Stimulated activated CD4-positive, alpha-beta T cell treated with anti-CD3 and anti-CD28 coated beads, TNF-alpha, amount 100 ng/mL, for 48 hours (primary cell): ENCODE measurements at places on chromosomes 12 and 14.

DNA sequence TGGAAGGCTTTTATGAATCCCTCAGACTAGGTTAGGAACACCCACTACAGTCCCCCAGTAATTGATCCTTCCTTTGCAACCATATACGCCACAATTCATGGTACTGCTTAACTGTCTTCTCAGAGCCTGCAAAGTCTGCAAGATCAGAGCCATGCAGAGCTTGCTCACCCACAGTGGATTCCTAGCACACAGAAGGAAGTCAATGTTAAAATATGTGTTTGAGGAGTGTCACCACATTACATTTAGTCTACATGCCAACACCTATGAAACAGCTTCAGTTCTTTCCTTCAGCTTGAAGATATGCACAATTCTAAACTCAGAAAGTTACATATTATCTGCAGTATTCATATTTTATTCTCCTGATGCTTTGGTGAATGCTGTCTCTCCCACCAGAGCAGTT is 138.5 kb downstream of the NDUFA12 start:
- DNase-seq: no peak

DNA sequence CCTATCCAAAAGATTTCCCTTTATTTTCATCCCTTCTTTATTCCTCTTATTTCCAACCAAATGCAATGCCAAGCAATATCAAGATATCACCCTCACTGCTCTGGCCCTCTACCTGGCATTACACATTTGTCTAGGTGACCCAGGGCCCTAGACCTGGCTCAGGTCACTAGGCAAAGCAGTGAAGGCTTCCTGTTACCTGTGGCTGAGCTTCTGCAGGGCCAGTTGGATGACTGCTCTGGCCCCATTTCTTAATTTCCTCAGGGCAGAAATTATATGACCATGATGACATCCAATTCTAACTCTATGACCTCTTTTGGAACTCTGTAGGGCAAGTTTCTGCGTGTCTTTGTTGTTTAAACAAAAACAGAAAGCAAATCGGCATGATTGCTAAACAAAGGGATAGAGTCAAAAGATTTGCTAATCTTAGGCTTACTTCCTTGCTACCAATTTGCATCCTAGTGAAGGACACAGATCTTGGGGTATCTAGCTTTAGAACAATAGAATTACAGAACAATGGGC is 7.4 kb upstream of the CCDC198 start:
- DNase-seq: no peak

DNA sequence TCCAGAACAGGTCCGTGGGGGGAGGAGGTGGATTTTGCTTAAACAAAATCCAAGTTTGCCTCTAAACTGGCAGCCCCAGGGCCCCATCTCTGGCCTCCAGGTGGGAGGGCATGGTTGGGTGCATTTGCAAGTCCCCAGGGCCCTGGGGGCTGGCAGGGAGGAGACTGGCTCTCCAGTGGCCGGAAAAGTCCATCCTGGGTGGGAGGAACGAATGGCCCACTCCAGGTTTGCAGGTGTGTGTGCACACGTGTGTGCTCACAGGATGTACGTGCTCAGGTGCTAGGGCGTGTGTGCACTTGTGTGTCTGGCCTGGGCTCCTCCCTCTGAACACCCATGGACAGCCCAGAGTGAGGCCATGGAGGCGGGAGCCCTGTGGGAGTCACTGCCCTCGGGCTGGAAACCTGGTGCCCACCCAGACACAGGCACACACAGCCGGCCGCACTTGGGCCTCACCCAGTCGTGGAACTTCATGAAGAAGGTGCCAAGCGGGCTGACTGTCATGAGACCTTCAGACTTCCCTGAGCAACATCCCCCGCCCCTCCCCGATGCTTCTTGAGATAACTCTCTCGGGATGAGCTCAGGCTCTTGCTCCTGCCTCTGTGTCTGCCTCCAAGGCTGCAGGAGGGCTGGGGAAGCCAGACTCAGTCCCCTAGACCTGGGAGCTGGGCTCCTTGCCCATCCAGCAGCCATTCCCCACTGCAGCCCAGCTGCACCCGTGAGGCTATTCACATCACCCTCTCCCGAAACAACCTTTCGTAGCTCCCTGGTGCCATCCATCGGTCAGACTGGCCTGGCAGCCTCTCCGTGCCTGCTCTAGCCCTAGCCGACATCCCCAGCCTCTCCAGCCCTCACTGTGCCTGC is 9.4 kb downstream of the AHNAK2 start:
- no peak for DNase-seq

GRCh38 chr12:12715459-12716150 is 1.6 kb upstream of the CDKN1B start:
- no peak for DNase-seq

- no peak for DNase-seq
Observed at GRCh38 chr12:101485021-101485420, 9.9 kb downstream of the SPIC start.

- peak; percentile 75 for DNase-seq
Observed at GRCh38 chr12:7638760-7639555, 26.8 kb downstream of the APOBEC1 start.

GRCh38 chr14:83556065-83556464 is 1973.9 kb upstream of the FLRT2 start:
- no peak for DNase-seq

GRCh38 chr14:93974833-93975232 is 1.5 kb downstream of the ASB2 start:
- DNase-seq: no peak

GRCh38 chr12:81958406-81958805 is 199.3 kb upstream of the PPFIA2 start:
- no peak for DNase-seq

DNA sequence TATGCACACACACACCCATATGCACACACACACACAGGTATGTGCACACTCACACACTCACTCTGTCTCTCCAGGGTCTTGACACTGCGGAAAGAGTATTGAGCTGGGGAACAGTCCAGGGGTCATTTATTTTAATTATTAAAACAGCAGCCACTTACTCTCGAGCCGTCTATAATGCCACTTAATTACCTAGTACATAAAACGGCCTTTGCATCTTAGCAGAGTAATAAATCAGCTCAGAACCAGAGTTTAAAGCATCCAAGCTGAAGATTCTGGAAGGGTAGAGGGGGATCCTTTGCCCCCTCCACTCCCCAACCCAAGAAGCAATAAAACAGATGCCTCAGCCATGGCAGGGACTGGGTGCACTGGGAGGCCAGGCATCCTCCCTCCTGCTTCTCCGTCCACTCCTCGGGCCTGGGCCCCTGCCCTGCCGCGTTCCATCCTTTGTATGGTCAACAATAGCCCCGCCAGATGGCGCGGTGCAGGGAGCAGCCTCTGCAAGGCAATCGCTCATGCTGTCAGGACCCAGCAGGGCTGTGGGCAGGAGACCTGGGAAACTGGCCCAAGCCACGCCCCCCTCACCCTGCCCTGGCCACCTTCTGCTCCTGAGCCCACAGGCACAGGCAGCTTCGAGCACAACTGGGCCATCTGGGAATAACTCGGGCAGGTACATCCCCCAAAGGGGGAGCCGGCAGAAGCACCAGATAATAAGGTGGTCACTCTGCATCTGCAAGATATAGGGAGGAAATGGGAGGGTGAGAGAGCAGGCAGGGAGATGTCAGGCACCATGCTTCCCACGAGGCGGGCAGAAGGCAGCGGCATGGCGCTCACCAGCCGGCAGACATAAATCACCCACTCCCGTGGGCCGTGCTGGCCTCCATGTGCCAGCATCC is 40.9 kb downstream of the CCDC85C start:
- no peak for DNase-seq

GRCh38 chr14:27409944-27410343 is 812.1 kb upstream of the NOVA1 start:
- no peak for DNase-seq

DNA sequence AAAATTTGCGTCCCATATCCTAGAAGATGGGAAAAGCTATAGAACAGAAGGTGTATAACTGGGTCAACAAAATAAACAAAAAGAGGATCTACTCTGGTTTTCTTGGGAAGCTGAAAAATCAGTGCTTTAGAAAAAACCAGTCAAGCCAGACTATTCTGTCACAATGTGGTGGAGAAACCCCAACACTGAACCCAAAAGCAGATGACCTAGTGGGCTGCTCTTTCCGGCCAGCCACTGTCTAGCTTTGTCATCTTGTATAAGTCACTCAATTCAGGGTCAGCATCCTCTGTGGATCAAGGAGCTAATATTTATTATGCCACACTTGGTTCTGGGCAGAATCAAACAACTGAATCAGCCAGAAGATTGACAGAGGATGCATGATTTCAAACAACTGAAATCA is 26.6 kb upstream of the TMCC3 start:
- DNase-seq: no peak

DNA sequence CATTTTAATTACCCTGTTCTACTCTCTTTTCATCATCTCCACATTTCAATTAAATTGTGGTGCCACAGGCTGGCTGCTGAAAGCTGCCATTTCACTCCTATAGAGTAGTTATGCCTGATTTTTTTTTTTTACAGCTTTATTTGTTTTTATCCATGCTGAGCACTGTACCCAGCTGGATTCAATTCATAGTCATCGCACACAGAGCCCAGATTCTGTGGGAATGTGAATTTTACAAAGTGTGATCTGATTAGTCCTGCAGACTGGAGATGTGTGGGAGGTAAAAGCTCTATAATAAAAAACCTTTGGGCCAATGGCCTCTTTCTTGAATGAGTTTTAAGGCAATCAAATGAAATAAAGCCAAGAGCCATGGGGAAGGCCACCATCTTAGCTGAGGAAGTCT is 190.2 kb downstream of the ANO4 start:
- no peak for DNase-seq

DNA sequence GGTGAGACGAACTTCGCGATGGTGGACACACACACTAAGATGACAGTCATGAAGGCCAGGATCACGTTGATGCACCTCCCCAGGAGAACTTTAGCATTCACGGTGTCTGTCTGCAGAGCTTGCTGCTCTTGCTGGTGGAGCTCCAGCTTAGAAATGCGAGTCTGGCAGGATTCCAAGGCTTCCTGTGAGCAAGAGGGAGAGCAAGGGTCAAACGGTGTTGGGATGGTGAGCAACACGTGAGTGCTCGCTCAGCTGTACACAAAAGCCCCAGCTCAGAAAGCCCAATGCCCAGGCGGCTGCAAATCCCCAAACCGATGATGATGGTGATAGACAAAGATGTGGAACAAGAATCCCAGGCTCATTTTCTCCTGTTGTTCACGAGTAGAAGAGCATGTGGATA is 78.8 kb downstream of the TMCC3 start:
- no peak for DNase-seq

GRCh38 chr12:79250186-79250585 is 385.6 kb downstream of the SYT1 start:
- no peak for DNase-seq

DNA sequence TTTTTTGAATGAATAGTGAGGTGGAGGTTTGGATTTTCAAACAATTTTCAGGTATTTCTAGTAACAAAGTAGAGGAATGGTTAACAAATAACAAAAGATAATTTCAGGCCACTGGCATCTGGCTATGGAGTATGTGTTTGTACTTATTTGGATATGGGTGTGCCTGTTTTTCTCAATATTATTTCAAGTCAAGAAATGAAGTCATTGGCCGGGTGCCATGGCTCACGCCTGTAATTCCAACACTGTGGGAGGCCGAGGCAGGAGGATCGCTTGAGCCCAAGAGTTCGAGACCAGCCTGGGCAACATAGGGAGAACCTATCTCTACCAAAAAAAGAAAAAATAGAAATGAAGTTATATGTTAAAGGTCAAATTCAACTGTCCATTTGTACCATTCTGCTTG is 13.9 kb downstream of the SLC35E3 start:
- DNase-seq: no peak

DNA sequence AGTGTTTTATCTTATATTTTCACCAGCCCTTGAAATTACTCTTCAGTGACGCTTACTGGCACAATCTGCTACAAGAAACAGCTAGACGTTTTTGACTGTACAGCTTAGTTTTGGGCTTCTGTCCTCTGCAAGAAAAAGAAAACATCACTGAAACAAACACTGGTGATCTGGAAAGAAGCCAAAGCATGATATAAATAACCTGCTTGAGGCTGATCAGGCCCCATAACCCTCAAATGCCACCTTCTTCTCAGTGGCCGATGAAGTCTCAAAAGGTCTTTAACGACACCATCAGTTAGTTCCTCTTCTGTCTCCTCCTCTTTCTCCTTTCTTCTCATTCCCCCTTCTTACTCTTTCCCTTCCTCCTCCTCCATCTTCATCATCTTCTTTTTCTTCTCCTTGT is 942.3 kb upstream of the TMEM132C start:
- DNase-seq: no peak
